IPS DF 6.9 (cell line): ENCODE measurements at places on chromosomes 7 and 10.

DNA sequence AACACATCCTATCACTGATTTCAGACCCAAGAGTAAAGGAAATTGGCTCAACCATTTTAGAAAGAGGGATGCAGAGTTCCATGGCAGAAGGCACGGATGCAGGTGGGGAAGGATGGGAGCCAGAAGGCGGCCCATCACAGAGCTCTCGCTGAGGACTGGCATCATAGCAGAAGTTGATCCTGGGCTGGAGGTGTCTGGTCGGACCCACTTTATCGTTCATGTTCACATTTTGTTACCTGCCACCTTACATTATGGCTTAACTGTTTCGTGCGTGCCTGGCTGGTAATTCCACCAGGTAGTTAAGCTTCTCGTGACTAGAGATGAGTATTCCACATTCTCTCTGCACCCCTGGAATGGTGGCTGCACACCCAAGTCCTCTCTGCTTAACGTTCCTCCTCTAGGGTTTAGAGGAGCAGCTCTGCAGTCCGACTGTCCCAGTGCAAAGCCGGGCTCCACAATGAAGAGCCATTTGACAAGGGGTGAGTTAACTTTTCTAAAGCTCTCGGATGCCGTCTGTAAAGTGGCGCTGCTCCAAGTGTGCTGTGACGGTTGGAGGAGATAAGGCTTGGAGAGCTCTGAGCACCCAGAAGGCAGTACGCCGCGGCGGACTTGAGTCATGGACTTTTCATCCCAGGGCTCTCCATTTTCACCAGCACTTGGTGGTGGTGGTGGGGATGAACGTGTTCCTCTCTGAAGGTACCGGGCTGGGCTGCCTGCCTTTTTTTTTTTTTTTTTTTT lies 157.1 kb upstream of the SHH start:
- H3K27ac ChIP-seq, result no peak overlapping the region
- H3K36me3 ChIP-seq, result no peaks in the 10 kb centered on the region
- no peaks in the 10 kb centered on the region for H3K4me1 ChIP-seq
- H3K4me3 ChIP-seq, result no peak overlapping the region
- no peaks in the 10 kb centered on the region for H3K27me3 ChIP-seq

GRCh38 chr10:133141958-133142340 lies 18.1 kb upstream of the KNDC1 start:
- no peaks in the 10 kb centered on the region for H3K36me3 ChIP-seq
- H3K4me3 ChIP-seq, result no peak overlapping the region
- DNase-seq, result no peak

- H3K4me1 ChIP-seq, result no peaks in the 10 kb centered on the region
- H3K27me3 ChIP-seq, result no peaks in the 10 kb centered on the region
- H3K4me3 ChIP-seq, result no peak overlapping the region
- no peaks in the 10 kb centered on the region for H3K36me3 ChIP-seq
- DNase-seq, result no peak
- no peak overlapping the region for H3K27ac ChIP-seq
Measured at GRCh38 chr10:97827702-97828291, 21.8 kb upstream of the GOLGA7B start.

GRCh38 chr10:124946945-124947344 lies 5.0 kb downstream of the ZRANB1 start:
- H3K27me3 ChIP-seq, result no peaks in the 10 kb centered on the region
- no peak overlapping the region for H3K4me3 ChIP-seq
- DNase-seq, result no peak
- peaks cover 1% of the 10 kb centered on the region; the same call in 1 of the 2 replicates for H3K4me1 ChIP-seq

GRCh38 chr7:2921653-2922347 lies 77.7 kb upstream of the GNA12 start:
- H3K4me1 ChIP-seq, result no peaks in the 10 kb centered on the region
- 0 out of 2 replicates have a peak, but pooled peaks cover 2% of the 10 kb centered on the region for H3K36me3 ChIP-seq

DNA sequence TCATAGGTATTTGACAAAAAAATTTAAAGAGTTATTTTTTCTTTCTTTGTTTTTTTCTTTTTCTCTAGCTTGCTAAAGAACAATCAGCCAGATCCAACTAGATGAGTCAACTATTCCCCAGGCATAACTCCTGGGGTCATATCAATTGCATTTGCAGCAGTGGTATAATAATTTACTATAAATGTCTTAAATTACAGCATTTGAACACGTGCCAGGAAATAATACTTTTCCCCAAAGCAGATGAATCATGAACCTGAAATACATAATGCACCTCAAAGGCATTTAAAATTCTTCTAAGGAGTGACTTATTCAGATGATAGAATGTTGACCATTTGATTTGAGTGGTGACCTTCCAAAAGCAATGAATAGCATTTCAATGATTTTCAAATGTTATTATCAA lies 190.1 kb downstream of the LRRTM3 start:
- no peak overlapping the region for H3K27ac ChIP-seq
- no peak overlapping the region for H3K4me3 ChIP-seq
- no peaks in the 10 kb centered on the region for H3K4me1 ChIP-seq
- no peak for DNase-seq
- H3K36me3 ChIP-seq, result no peaks in the 10 kb centered on the region
- no peaks in the 10 kb centered on the region for H3K27me3 ChIP-seq

- no peak for DNase-seq
- H3K4me3 ChIP-seq, result no peak overlapping the region
- no peaks in the 10 kb centered on the region; the same call in 1 of the 2 replicates for H3K36me3 ChIP-seq
- no peak overlapping the region for H3K27ac ChIP-seq
- no peaks in the 10 kb centered on the region for H3K4me1 ChIP-seq
- H3K27me3 ChIP-seq, result no peaks in the 10 kb centered on the region
Measured at GRCh38 chr10:30358206-30358605, 9.1 kb upstream of the MTPAP start.

DNA sequence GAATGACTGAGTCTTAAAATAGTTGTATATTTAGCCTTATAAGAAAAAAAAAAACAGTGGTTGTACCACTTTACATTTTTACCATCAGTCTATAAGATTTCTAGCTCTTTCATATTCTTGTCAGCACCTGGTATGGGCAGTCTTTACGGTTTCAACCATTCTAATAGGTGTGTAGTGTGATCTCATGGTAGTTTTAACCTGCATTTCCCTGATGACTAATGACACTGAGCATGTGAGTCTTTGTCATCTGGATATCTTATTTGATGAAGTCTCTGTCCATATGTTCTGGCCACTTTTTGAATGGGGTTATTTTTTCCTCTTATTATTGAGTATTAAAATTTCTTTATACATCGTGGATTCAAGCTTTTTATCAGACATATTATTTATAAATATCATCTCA lies 365.3 kb upstream of the IGFBP3 start:
- no peaks in the 10 kb centered on the region; the same call in 1 of the 2 replicates for H3K27me3 ChIP-seq
- H3K4me1 ChIP-seq, result no peaks in the 10 kb centered on the region
- H3K4me3 ChIP-seq, result no peak overlapping the region
- DNase-seq, result no peak

- no peaks in the 10 kb centered on the region for H3K27me3 ChIP-seq
- H3K4me3 ChIP-seq, result no peak overlapping the region
- no peak overlapping the region for H3K27ac ChIP-seq
- H3K36me3 ChIP-seq, result 0 out of 2 replicates have a peak, but pooled peaks cover 2% of the 10 kb centered on the region
- no peaks in the 10 kb centered on the region for H3K4me1 ChIP-seq
Measured at GRCh38 chr10:127142136-127142535, 54.3 kb downstream of the INSYN2A start.

DNA sequence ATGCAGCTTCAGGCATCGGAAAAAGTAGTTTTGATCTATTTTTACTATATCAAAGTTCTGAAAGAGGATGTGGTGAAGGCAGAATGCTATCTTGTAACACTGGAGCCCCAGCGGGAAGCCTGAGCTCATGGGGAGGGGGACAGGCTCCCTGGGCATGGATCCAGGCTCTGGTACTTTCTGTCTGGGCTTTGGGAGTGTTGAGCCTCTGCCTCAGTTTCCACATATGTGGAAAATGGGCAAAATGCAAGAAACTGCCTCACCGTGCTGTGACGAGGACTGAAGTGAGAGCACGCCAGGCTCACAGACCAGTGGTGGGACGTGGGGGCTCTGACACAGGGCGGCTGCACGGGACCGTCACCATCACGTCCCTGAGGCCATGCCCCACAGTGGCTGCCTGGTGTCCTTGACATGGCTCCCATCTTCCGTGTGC lies 182.9 kb upstream of the SHH start:
- no peaks in the 10 kb centered on the region for H3K4me1 ChIP-seq
- H3K4me3 ChIP-seq, result no peak overlapping the region
- no peak overlapping the region for H3K27ac ChIP-seq
- no peaks in the 10 kb centered on the region for H3K27me3 ChIP-seq
